ENCODE measurements at places on chromosomes 1 and 21.

DNA sequence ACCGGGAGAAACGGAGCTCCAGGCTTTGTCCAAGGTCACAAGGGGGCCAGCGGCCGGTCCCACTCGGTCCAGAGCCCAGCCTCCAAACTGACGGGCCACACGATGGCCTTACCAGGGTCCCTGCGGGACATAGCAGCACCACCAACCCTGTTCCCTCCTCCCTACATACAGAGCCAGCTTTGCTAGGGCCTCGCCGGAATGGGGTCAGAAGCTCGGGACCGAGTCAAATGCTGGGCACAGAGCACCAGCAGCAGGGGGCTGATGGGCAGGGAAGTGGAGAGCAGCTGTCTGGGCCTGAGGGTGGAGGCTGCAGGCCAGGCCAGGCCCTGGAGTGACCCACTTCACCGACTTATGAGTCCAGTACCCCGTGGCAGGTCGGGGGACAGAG is 14.9 kb upstream of the TTC39A start:
- DNase-seq: peak; percentile 47

- DNase-seq: no peak
Observed at GRCh38 chr1:55882931-55883330, 667.8 kb upstream of the USP24 start.

GRCh38 chr1:199551967-199552565 is 475.4 kb upstream of the NR5A2 start:
- no peak for DNase-seq

DNA sequence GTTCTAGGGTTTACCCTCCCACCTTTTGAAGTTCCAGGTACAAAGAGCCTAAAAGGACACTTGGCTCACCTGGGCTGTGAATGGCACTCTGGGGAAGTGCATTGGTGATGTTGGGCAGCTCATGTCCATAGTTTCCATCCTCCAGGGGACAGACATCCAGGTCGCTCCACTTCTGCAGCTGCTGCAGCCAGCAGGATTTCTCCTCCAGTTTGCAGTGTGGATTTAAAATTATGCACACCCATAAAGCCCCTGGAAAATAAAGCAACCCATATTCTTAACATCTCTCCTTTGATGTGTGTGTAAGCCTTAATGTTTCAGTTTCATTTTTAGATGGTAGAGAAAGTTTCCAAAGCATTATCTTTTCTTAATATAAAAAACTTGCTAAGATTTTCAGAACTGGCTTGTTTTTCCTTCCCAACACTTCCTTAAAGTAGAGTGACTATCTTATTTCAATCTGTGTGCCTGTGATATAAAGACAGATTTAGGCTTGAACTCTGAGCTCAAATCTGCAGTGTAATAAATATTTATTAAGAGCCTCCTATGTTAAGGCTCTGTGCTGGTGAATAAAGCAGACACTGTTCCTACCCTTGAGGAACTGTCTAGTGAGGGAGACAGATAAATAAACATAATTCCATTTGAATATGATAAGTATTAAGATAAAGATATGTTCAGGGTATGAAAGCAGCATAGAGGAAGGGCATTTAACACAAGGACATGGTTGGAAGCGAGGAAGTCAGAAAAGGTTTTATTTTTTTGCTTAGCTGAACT is 39.1 kb downstream of the UROD start:
- DNase-seq: no peak

DNA sequence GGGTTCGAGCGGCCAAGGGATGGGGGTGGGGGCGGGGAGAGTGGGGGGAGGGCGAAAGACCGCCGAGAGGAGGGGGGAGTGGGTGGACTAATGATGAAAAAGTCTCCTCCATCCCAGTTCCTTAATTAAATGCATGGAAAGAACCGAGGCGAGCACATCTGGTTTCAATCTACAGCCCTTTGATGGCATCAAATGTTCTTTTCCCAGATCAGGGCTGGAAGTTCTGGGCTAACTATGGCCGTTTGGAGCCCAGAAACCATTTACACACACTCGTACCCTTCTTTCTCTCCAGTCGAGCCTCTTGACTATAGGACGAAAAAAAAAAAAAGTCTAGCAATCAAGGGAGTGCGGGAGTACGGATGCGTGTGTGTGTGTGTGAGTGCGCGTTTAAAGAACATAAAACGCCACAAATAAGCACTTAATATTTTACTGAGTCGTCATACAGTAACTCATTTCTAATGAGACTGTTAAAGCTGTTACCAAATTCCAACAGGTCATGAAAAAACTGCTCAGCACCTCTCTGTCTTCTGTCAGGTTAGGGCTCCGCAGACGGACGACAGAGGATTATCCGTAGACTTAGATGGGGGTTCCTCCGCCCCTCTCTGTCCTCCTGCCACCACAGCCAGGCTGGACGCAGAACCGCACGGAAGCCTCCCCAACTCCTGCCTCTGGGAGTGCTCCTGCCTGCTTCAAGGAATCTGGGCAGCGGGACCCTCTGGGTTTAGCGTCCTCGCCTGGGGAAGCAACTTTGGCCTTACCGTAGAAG is 2.1 kb upstream of the PRRX1 start:
- DNase-seq: no peak

DNA sequence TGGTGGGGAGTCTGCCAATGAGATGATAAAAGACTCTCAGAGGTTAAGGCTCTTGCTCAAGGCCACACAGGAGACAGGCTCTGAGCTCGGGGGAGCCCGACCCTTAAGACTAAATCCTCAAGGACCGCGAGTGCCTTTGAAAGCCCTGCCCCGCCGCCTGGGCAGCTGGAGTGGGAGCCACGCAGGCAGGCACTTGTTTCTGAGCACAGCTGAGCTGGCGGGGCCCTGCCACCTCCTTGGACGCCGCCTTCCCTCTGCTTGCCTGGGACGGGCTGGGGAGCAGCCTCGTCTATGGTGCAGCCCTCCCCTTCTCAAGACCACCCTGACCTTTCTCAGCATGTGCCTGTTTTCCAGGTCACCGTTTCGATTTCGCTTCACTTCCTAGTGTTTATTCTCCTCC is 169.3 kb downstream of the CAMTA1 start:
- DNase-seq: no peak

GRCh38 chr1:45403718-45404117 is 63.5 kb upstream of the MUTYH start:
- DNase-seq: no peak

DNA sequence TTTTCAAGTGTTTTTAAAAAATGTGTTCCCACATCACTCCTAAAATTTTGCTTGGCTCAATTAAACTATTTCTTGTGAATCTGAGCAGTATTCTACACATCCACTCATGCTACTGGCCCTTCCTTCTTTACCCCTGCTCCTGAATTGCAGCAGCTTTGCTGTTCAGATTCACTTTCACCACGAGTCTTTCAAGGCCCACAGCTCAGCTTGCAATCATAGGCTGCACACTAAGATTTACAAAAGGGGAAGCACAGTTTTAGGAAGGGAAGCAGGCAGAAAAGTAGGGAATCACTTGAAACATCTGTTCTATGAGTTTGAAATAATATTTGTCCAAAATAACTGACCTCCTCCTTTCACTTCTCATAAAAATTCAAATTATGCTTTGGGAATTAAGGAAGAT is 70.9 kb upstream of the EDEM3 start:
- no peak for DNase-seq

- no peak for DNase-seq
Observed at GRCh38 chr1:44707959-44708831, 22.8 kb downstream of the RNU5D-1 start.

- DNase-seq: no peak
Observed at GRCh38 chr1:61425040-61425439, 299.9 kb downstream of the TM2D1 start.

DNA sequence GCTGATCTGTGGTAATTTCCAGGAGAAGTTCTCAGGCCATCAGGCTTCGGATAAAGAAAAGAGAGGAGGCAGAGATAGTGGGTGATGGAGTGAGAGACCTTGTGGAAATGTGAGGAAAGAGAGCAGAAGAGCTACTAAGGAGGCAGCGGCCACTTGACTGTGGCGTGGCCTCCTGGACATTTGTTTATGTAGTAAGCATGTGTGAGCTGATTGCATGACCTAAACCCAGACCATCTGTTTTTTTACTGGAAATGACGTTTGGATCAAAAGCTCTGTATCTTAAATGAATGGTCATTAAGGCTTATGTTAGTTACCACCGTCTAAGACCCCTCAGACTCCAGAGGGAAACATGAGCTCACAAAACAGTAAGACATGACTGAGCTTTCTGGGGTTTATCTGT is 13.6 kb downstream of the ATP1B1 start:
- DNase-seq: no peak

DNA sequence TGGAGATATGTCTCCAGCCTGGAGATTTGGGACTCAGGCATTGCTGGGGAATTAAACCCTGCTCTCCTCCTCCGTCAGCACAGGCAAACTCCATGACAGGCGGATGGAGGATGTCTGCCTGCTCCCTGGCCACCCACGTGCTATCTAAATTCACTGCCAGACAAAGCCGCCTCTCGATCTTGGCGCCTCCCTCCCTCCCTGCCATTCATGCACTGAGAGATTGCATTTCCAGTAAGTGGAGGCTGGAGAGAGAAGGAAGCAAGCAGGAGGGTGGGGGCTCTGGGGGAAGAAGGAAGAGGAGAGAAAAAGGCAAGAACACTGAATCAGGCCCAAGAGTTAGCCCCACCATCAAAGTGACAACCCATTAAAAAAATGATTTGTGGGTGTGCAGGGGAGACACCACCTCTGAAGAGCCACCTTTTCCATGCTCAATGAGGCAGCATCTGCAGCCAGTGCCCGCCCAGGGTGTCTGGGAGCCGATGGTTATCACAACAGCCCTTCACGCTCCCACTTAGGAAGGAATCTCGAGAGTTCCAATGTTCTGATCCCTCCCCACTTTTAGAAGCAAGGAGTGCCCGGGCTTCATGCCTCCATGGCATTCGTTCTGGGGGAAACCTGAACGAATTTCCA is 183.0 kb downstream of the HIVEP3 start:
- DNase-seq: no peak

Measured in sciatic nerve (tissue), 2 donors.